Stimulated activated CD8-positive, alpha-beta memory T cell treated with anti-CD3 and anti-CD28 coated beads, Interleukin-7, amount 100 ng/mL, for 24 hours (primary cell): ENCODE measurements at places on chromosomes 4 and X.

DNA sequence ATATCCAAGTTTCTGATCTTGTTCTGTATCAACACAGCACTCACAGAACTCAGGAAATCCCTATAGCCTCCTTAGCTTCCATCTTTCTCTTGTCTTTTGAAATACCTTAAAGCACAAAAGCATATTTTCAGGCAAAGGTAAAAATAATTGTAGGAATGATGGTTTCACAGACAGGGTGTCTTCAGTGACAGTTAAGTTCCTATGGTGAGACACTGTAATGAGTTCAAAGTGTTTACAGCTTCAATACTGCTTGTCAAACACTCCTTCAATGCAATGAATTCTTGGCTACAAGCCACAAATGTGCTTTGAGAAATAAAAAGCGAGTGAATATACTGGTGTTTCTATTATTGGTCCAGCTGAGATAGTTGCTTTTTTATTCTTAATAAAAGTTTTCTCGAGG lies 466.0 kb downstream of the DMD start:
- no peak for DNase-seq

DNA sequence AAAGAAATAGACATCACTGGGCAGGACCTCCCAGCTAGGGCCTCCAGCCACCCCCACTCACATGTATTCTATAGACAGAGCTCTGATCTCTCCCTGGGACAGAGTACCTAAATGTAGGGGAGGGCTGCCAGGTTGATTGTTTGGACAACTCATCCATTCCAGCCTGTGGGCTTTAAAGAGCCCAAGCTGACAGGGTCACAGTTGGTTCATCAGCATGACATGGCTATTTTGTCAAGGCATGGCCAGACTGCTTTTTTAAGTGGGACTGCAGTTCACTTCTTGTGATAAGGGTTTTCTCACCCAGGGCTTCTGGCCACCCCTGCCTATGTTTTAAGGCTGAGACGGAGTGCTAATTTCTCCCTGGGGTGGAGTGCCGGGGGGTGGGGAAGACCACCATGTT lies 63.3 kb downstream of the KLHL4 start:
- no peak for DNase-seq

- DNase-seq, result no peak
Measured at GRCh38 chrX:11949291-11949690, 189.0 kb upstream of the FRMPD4 start.

GRCh38 chrX:152575331-152575730 lies 62.4 kb upstream of the GABRQ start:
- no peak for DNase-seq
